ENCODE measurements at places on chromosomes 11 and 22.

DNA sequence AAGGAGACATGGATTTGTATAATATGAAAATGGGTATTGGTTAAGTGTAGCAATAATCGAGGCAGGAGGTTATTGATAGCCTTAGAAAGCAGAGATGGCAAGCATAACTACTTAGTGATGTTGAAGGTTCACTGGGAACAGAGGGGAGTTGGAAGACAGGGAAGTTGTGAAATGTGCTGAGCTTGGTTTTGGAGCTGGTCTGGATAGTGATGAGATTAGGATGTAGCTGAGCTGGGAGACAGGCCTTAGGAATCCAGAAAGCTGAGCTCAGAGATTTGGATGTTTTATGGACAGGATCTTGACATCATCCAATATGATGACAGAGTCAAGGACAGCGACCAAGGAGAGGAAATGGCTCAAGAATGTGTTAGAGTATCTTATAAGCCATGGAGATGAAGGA lies 113.1 kb downstream of the ARHGAP42 start:
- no peak for DNase-seq

- no peak for DNase-seq
Measured at GRCh38 chr22:38830026-38830844, 13.6 kb downstream of the NPTXR start.

- DNase-seq, result no peak
Measured at GRCh38 chr22:43236411-43237166, 49.7 kb upstream of the TTLL12 start.

- DNase-seq, result no peak
Measured at GRCh38 chr11:94959179-94959578, 14.2 kb downstream of the CWC15 start.

DNA sequence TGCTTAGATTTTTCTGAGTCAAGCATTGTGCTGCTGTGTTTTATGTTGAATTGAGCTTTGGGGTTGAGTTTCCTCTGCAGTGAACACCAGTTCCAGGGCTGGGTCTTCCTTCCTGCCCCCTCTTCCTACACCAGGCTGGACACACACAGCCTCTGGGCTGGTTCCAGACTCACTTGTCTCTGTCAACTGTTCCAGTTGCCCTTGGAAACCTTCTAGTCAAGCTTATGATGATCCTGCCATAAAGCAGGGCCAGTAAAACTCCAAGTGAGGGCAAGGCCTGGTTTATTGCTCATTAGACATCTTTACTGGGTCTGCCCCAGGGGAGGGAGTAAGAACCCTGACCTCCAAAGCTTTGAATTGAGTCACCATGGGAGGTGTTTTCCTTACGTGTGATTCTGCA lies 61.1 kb downstream of the KIAA1671 start:
- no peak for DNase-seq

- DNase-seq, result no peak
Measured at GRCh38 chr22:49780698-49781288, 46.9 kb downstream of the BRD1 start.

- no peak for DNase-seq
Measured at GRCh38 chr22:36452250-36452977, 29.0 kb downstream of the TXN2 start.

GRCh38 chr11:2302896-2303626 lies 1.2 kb downstream of the TSPAN32 start:
- DNase-seq, result no peak

GRCh38 chr11:129247135-129247534 lies 55.0 kb upstream of the ARHGAP32 start:
- DNase-seq, result peak; percentile 2

DNA sequence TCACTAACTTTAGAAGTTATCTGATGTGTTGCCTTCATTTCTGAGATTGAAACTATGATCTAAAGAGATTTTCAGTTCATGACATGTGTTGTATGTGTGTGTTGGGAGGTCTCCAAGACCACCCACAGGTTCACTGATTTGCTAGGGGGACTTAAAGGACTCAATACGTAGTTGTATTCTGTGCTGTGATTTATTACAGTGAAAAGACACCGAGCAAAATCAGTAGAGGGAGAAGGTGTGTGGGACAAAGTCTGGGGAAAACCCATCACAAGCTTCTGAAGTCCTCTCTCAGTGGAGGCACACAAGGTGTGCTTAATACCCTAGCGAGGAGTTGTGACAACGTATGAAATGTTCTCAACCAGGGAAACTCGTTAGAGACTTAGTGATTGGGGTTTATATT lies 35.6 kb downstream of the RNF169 start:
- no peak for DNase-seq

DNA sequence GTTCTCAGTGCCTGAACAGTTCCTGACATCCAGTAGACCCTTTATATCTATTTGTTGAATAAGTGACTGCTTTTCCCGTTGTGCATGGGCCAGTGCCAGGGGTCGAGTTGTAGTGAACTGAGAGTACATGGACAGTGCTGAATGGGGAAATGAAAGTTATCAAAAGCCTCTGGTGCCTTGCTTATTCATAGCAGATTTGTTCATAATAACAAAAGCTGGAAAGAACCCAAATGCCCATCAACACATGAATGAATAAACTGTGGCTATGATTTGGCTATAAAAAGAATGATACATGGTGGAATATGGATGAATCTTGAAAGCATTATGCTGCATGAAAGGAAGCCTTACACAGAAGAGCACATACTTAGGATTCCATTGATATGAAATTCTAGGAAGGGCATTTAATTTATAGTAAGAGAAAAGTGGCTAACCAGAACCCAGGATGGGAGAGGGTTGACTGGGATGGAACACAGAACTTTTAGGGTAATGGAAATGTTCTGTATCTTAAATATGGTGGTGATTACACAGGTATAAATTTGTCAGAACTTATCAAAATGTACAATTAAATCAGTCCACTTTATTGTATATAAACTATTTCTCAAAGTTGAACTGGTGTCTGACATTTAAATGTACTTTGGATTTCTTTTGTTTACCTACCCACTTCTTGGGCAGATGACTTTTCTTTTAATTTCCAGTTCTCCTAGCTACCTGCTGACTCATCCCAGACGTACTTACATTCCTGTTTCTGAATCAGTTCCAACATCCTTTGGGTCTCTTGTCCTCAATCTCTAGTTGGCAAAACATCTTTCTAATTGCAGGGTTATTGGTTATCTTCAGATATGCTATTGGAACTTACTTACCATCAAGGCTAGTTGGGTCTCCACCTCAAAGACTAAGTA lies 42.8 kb downstream of the PACS1 start:
- no peak for DNase-seq

DNA sequence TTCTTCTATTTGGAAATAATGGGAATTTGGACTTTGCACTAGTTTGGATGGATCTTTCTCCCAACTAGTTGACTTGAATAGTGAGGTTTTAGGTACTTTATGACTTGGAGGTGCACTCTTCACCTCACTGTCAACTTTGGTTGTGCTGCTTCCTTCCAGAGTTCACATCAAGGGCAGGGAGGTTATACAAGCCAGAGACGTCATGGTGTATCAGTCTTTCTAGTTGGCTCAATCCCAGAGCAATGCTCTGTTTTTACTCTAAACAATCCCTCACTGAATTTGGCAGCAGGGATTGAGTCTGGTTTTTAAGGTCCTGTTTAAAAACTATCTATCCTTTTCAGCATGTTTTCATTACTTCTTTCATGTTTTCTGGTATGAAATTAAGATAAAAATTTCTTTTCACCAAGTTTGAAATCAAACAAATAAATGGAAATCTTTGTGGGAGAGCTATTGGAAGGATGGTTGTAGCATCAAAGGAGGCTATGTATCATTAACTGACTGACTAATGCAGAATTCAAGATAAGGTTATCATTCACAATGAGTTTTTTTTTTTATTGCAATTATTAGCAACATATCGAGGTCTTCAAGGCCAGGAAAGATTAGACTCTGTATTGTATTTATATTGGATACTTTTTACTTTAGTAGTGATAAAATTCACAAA lies 28.0 kb upstream of the ZBED5 start:
- DNase-seq, result no peak

- peak; percentile 37 for DNase-seq
Measured at GRCh38 chr11:65381716-65382032, 772 bp downstream of the SLC25A45 start.

GRCh38 chr22:22713416-22713815 lies 69.0 kb downstream of the GGTLC2 start:
- no peak for DNase-seq

DNA sequence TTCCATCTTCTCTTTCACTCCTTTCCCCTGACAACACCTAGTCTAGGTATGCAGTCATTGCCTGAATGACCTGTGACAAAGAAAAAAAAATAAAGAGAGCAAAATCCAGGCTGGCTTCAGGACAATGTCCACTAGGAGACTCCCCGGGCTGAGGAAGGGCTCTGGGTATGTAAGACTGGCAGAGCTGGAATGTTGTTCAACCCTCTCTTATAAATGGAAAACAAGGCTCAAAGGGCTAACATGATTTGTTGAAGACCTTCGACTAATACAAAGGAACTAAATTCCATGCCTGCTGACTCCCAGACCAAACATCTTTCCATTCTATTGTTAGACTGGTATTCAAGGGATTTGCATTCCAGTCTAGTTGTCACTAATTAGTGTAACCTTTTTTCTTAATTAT lies 122.2 kb downstream of the ARL14EP start:
- no peak for DNase-seq

DNA sequence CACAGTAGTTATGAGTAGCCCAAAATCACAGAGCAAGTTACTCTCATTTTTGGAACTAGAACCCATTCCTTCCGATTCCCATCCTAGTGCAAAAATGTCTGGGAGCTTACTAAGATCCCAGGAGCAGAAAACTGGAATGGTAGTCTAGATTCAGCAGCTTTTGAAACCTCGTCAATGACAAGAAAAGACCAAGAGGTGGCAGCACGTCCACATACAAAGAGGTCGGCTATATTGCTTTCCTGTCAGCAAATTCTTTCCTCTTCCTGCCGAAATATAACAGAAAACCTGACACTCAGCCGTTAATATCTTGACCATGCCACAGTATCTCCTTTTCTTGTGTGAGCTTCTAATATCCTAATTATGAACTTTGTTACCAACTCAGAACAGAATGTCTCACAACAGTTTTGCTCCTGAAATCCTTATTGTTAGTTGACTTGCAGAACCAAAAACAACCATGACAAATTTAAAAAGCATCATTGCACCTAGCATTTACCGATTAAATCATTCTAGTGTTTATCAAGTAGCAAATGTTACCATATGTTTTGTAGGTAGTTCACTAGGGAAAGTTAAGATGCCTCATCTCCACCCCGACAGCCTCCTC lies 92.8 kb upstream of the OR9G4 start:
- DNase-seq, result peak; percentile 45

DNA sequence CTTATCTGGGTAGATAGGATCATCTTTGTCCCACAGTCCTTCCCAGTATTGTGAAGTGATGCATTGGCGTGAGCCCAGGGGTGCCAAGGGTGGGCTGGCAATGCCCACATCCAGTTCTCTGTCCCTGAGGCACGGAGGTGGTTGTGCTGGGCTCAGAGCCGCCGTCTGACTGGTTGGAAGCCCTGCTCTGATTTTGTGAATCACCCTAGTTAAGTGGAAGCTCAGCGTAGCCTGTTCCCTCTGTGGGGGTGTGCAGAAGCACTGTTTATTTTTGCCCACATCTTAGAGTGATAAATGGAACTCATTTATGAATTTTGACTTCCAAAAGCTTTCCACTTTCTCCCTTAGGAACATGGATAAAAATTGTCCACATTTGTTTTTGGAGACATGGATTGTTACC lies 13.6 kb downstream of the BCR start:
- DNase-seq, result no peak

- no peak for DNase-seq
Measured at GRCh38 chr11:126949066-126949891, 51.3 kb downstream of the KIRREL3 start.
